Stimulated activated CD4-positive, alpha-beta T cell treated with anti-CD3 and anti-CD28 coated beads, Interleukin-4, amount 100 ng/mL, for 4 hours (primary cell): ENCODE measurements at places on chromosomes 7 and 10.

DNA sequence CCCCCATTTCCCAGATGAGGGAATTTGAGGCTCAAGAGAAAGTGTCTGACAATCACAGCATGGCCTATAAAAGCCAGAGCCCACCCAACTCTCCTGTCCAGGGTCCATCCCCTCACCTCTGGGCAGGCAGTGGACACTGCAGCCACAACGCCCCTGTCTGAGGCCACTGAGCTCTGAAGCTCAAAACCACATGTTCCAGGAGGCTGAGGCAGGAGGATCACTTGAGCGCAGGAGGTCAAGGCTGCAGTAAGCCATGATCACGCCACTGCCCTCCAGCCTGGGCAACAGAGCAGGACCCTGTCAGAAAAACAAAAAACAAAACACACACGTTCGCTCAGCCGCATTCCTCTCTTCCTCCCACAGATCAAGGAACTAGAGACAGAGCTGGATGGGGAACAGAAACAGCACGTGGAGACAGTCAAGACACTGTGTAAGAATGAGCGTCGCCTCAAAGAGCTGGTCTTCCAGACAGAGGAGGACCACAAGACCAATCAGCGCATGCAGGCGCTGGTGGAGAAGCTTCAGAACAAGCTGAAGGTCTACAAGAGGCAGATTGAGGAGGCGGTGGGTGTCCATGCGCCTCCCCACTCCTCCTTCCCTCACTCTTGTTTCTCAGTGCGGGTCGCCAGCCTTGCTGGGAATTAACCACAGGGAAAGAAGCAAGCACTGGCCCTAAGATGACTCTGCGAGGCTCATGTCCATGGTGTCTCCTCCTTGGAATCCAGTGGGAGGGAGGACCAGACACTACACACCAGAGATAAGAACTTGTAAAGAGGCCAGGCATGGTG lies 20.0 kb upstream of the ARPC1A start:
- DNase-seq = no peak

DNA sequence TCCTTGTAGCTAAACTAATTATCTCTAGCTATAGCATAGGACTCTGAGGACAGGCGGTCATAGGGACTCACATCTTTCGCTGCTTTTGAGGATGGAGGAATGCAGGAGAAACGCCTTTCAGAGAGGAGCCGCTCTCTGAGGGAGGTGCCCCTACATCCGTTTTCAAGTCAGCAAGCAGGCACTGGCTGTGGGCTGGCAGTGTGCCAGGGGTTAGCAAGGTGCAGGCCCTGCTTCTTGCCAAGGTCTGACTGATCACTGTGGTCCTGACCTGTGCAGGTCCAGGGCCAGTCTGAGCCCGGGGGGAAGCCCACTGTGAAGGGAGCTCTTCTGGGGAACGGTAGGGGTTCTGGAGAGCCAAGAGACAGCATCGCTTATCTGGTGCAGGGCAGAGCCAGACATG lies 89.4 kb downstream of the SH3PXD2A start:
- DNase-seq = peak; percentile 65

DNA sequence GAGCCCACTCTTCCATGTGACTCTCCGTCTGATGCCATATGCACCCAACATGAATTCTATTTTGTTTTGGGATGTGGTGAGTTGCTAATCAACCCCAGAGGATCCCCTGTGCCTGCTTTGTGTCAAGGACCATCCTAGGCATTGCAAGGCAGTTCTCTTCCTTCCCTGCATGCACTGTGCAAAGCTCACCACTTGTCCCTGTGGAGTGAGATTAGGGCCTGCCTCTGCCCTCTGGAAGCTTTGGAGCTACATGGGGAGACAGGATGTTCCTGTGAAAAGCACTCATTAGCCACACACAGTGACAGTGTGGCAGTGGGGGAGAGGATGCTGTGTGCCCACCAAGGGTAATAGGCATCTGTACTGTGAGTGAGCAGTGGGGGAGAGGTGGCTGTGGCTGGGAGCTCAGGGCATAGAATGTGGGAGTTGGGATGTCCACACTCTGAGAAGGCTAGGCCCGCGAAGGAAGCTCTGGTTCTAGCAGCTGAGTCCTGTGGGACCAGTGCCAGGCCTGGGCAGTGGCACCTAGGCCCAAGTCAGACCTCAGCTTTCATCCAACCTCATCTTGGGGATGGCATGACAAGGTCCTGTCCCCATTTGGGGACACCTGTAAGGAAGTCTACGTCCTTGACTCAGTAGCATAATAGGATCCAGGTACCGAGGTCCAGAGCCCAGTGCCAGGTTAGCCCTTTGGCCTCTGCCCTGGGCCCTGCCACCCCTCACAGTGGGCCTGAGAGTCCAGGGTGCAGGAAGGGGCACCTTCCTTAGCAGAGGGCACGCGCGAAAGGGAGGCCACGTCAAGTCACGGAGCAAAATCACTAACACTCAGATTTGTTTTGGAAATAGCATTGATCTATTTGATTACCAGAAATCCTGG lies 6.6 kb downstream of the ADRA2A start:
- no peak for DNase-seq

- DNase-seq = no peak
Observed at GRCh38 chr10:60679388-60679990, 98.8 kb upstream of the CDK1 start.

DNA sequence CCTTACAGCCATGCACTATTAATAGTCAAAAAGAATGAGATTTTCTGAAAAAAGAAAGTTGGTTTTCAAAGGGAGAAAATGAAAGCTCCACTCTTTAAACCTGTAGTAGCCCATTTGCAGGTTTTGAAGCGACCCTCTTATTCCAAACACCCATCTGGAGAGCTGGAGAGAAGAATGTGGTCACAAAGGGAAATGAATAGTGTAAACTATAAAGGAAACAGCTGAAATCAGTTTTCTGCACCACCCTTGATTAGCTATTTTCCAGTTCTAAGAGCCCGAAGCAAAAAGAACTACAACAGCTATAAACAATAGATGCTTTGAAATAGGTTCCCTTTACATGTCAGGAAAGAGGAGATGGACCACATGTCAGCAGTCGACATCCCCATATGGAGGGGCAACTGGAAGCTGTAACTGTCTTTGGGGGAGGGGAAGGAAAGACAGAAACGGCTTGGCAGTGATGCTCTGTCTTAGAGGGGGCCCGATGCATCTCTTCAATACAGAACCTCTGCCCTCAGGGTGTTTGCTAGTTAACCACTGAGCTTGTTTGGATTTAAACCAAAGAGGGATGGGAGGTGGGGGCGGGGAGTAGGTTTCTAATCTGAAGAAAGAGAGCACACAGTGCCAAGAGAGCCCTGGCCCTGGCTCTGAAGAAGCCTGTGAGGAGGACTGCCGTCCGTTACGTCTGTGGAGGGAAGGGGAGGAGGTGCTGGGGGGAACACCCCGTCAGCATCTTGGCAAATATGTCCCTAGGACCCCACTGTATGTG lies 55.3 kb downstream of the CPVL start:
- no peak for DNase-seq

DNA sequence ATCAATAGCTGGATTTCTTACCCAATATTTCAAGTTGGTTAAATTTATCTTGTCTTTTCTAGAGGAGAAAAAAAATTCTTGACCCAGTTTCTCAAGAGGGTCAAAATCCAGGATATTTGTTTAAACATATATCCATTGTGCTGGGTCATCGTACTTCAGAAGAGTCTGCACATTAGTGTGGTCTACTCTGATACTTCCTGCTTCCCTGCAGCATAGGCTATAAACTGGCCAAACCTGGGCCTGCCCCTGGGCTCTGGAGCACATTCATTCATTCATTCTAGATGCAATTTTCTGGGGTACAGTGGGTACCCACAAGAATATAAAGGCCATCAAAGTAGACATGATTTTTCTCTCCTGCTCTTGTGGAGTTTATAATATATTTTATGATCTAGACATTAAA lies 142.1 kb upstream of the WNT16 start:
- DNase-seq = no peak

DNA sequence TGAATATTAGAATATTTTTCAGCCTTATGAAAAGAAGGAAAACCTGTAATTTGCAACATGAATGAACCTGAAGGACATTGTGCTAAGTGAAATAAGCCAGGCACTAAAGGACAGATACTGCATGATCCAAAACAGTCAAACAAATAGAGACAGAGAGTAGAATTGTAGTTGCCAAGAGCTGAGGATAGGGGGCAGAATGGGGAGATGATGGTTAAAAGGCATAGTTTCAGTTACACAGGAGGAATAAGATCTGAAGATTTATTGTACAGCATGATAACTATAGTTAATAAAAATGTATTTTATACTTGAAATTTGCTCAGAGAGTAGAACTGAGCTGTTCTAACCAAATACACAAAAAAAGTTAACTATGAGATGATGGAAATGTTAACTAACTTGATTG lies 149.0 kb upstream of the TMEM106B start:
- no peak for DNase-seq

DNA sequence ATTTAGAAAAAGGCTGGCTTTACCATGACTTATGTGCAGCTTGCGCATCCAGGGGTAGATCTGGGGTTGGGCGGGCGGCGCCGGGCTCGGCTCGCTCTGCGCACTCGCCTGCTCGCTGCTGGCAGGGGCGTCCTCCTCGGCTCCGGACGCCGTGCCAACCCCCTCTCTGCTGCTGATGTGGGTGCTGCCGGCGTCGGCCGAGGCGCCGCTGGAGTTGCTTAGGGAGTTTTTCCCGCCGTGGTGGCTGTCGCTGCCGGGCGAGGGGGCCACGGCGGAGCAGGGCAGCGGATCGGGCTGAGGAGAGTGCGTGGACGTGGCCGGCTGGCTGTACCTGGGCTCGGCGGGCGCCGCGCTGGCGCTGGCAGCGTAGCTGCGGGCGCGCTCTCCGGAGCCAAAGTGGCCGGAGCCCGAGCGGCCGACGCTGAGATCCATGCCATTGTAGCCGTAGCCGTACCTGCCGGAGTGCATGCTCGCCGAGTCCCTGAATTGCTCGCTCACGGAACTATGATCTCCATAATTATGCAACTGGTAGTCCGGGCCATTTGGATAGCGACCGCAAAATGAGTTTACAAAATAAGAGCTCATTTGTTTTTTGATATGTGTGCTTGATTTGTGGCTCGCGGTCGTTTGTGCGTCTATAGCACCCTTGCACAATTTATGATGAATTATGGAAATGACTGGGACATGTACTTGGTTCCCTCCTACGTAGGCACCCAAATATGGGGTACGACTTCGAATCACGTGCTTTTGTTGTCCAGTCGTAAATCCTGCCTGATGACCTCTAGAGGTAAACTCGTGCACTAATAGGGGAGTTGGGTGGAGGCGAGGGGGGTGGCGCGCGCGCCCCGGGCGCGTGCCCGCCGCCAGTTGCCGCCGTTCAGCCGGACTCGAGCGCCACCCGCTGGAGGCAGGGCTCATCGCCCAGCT lies at the start of gene HOXA5:
TSS of gene HOXA5 (minus strand) at position 659 of the 927 bp plus-strand sequence. CDS start at position 585, 74 bp downstream.
- DNase-seq = no peak

GRCh38 chr7:41093141-41093540 lies 609.7 kb downstream of the INHBA start:
- DNase-seq = no peak

GRCh38 chr7:131302876-131303707 lies 24.6 kb upstream of the MKLN1 start:
- peak; percentile 4 for DNase-seq

DNA sequence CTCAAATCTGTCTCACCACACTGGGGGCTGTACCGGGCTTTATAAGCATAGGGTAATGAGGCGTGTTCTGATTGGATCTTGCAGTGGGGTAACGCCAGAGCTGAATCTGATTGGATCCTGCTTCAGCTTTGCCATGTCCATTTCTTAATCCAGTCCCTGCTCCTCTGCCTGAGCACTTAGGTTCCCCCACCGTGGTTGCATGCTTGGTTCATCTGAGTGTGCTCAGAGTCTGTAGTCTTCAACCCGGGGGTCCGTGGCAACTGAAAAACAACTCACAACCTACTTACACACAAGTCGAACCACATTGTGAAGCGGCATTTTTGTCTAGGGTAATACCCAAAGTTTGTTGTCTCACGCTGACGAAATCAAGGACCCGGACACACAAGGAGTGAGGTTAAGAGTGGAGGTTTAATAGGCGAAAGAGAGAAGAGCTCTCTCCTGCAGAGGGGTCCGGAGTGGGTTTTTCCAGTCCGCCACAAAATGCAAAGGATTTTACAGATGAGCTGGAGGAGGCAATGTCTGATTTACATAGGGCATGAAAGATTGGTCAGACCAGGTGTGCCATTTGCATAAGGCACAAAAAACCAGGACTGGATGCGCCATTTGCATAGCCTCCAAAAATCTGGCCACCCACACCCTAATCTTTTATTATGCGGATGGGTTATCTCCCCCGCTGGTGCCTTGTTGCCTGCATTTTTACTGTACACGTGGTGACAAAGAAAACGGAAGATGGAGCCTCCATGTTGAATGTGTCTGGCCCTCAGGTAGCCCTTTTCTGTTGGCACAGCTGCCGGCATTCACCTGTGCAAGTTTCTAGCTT lies 641.8 kb upstream of the FOXK1 start:
- DNase-seq = no peak

GRCh38 chr10:121418126-121418777 lies 180.0 kb downstream of the FGFR2 start:
- DNase-seq = no peak

DNA sequence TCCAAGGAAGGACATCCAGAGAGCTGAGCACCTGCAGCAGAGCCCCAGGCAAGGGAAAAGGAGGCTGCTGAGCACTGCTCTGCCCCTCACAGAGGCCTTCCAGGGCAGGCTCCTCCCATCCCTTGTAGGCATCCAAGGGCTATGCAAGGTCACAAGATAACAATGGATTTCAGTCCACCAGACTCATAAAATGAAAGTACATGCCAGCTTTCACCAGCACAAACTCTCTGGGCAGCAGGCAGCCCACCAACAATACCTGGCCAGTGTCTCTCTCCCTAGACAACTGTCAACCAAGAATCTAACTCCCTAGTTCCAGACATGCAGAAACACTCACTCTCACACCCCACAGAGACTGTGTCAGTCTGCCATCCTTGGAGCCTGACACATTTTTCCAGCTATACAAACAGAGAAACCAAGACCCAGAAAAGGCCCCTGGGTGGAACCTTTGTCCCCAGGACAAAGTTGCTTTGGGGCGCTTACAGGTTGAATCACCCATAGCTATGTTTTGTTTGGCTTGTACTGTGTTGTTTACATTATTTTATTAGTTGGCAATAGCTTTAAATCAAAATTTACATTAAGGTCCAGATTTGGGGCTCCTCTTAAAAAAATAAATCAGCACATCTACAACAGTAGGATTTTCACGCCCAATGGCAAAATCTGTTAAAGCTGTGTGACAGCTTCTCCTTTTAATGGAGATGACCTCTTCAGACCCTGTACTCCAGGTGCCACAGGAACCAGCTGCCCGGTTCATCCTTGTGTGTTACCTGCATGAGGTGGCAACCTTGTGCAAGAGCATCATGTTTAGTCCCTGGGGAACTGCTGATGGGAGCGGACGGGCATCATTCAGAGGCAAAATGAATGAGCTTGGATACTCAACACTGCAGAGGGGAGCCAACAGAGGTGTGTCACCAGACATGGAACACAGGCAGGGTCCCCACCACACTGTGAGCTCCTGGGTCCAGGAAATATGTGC lies 5.2 kb downstream of the GRID1 start:
- no peak for DNase-seq
